Renal cortical epithelial cell (primary cell): ENCODE measurements at places on chromosomes 13 and 19.

GRCh38 chr13:82993417-82993816 lies 888.9 kb downstream of the SLITRK1 start:
- DNase-seq: no peak

DNA sequence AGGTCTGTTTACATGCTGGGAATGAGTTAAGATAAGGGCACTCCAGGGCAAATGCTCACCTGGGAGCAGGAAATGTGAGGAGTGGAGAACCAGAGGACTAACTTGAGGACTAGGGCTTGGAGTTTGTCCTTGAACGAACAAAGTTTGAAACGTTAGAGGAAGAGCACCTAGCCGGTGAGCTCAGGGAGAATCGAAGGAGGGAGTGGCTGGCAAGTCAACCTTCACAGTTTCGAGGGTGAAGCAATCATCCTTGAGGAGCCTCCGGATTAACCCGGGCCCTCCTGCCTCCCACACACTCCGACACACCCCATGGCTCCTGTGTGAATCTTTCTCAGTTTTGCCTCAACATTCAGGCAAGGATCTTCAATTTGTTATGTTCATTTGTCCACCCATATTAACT lies 58.6 kb downstream of the LMO7 start:
- peak; percentile 27 for DNase-seq

GRCh38 chr13:41582027-41582463 lies 124.7 kb downstream of the RGCC start:
- DNase-seq: peak; percentile 26

DNA sequence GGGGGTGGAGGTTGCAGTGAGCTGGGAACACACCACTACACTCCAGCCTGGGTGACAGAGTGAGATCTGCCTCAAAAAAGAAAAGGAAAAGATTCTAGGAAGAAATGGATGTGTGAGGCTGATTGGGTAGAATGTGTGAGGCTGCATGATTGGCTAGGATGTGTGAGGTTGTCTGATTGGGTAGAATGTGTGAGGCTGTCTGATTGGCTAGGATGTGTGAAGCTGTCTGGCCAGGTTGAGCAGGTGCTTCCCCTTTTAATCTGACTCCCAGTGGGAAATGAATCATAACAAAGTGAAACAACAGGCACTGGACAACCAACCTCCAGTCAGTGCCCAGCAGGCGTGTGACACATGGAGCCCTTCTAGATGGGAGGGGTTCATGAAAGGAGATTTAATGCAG lies 14.7 kb downstream of the C13orf46 start:
- peak; percentile 26 for DNase-seq

DNA sequence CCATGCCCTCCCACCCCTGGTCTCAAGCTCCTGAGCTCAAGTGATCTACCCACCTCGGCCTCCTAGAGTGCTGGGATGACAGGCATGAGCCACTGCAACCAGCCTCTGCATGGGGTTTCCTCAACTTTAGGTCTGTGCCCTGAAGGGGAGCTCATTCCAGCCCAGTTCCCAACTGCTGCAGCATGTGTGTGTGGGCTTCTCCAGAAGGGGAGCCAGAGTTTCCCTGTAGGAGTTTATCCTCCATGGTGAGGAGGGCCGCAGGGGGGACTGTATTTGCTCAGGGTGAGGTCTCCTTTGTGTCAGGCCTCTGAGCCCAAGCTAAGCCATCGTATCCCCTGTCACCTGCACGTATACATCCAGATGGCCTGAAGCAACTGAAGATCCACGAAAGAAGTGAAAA lies 11.3 kb upstream of the ZNF808 start:
- no peak for DNase-seq

DNA sequence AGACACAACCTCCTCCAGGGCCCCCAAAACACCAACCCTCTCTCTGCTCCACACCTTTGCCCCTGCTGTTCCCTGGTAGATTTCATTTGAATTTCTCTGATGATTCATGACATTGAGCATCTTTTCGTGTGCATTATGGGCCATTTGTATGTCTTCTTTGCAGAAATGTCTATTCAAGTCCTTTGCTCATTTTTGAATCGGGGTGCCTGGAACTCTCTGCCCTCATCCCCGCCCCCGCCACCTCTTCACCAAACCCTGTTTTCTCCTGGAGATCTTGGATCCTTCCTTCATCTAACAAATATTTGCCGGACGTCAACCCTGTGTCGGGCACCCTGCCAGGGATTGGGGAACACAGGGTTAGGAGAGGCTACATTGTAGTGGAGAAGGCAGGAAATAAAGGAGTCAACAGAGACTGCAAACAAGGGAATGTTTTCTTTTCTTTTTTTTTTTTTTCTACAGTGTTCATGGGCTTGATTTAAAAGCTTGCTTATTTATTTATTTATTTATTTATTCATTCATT lies 25.5 kb upstream of the SLC1A5 start:
- peak; percentile 79 for DNase-seq

DNA sequence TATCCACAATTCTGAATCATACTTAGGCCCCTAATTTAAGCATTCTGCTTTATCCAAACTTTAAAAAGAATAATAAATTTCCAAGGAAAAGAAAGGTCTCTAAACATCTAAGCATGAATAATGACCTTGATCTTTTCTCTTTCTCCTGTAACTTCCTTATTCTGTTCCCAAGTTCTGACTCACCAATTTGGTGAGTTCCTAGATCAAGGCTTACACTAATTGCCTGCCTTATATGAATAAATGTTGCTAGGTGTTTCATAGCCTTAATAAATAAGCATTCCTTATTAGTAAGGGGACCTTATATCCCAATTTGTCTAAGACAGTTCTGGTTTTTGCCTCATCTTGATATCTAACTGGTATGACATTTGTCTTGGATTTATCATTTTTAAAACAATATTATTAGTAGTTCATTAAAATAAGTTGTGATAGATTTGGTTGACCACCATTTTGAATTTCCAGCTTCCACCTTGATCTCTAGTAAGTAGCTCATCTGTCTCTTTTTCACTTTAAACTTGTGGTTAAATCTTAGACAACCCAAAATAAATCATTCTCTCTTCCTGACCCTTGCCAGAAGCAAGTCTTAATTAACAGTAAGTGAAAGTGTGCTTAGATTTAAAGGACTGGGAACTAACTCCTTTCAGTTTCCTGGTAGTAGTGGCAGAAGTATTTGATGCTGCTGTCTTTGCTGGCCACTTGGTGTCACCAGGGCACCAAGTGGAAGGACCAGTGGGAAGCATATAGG lies 121.2 kb upstream of the MLNR start:
- DNase-seq: peak; percentile 68

DNA sequence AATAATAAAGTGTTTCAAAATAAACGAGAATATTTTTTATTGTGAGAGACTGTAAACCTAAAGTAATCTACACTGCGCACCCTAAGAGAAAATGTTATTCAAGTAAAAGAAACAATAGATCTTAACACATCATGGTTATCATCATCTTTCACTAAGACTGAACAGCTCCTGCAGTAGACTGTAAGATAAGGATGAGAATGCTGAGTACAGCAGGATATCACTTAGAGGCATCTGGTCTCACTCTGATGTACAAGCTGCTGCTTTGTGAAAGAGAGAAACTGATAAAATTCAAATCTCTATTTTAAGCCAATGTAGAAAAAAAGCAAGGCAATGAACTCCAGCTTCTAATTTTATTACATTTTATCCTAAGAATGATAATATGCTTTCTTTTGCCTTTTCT lies 261.7 kb upstream of the HTR2A start:
- DNase-seq: no peak

DNA sequence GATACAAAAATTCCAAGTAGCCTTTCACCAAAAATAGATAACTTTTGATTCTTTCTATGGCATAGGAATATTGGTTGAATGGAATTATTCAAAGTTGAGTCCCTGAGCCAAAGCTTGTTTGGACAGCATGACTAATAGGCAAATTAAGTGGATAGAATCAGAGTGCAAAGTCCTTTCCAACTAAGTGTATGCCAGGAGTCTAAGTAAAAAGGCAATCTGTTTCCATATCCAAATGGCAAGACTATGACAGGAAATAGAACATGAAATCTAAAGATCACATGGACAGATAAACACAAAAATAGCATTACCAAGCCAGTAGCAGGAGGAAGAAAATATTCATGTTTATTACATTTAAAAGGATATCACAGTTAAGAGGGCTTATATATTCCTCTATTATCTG lies 804.6 kb downstream of the SLITRK6 start:
- peak; percentile 2 for DNase-seq

- DNase-seq: peak; percentile 54
These were observed 18.2 kb downstream of the LSM4 start for GRCh38 chr19:18304458-18305310.

DNA sequence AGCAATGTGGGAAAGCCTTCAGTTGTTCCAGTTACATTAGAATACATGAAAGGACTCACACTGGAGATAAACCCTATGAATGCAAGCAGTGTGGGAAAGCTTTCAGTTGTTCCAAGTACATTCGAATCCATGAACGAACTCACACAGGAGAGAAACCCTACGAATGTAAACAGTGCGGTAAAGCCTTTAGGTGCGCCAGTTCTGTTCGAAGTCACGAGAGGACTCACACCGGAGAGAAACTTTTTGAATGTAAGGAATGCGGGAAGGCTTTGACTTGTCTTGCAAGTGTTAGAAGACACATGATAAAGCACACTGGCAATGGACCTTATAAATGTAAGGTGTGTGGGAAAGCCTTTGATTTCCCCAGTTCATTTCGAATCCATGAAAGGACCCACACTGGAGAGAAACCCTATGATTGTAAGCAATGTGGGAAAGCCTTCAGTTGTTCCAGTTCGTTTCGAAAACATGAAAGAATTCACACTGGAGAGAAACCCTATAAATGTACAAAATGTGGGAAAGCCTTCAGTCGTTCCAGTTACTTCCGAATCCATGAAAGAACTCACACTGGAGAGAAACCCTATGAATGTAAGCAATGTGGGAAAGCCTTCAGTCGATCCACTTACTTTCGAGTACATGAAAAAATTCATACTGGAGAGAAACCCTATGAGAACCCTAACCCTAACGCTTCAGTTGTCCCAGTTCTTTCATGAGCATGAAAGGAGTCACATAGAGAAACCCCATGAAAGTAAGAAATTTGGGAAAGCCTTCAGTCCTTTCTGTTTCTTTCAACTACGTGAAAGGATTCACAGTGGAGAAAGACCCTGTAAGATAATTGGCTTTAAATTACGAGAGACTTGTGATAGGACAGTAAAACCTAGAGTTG lies 20.1 kb downstream of the ZNF627 start:
- DNase-seq: no peak

DNA sequence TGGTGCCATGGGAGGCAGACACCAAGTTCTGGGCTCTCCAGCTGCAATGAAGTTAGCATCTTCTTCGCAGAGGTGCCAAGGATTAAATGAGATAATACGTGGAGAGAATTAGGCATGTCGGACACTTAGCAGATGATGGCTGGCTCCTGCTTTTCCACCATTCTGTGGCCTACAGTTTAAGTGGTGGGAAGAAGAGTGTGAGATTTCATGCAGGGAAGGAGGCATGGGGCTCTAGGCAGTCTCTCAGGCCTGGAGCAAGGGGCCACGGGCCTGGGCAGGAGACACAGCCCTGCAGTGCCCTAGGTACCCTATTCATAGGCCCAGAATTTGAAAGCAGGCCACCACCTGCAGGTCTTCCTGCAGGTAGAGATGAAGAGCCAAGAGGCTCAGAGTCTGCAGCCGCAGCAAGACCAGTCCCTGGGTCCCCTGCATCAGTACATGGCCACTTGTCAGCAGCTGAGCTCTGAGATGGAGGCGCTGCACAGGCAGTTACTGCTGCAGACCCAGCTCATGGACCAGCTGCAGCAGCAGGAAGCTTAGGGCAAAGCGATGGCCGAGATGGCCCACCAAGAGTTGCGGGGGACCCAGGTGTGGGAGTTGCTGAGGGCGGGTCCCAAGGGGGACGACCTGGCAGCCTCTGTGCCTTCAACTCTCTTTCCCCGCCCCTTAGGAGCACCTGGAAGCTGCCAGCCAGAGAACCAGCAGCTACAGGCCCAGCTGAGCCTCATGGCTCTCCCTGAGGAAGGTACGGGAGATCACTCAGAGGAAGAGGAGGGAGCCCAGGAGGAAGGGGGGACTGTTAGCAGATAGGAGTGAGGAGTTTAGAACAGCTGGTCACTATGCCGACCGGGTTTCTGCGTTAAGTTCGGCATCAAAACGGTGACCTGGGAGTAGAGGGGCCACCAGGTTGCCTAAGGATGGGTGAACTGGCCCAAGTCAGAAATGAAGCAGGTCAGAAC lies 33.2 kb upstream of the ZNF492 start:
- DNase-seq: no peak

DNA sequence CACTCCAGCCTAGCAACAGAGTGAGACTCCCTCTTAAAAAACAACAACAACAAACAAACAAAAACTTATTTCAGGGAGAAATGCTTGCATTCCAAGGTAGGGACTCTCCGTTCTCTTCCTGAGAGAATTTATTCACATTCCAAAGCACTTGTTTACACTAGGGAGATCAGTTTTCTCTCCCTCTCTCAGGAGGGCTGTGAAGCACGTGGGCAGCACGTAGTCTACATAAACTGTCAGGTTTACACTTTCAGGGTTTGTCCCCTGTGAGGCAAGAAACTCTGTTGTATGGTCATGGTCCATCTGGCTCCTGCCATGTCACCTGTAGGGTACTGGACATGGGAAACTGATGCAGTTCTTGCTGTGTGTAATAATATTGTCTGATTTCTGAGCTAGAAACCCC lies 31.6 kb downstream of the WDR87 start:
- peak; percentile 34 for DNase-seq

DNA sequence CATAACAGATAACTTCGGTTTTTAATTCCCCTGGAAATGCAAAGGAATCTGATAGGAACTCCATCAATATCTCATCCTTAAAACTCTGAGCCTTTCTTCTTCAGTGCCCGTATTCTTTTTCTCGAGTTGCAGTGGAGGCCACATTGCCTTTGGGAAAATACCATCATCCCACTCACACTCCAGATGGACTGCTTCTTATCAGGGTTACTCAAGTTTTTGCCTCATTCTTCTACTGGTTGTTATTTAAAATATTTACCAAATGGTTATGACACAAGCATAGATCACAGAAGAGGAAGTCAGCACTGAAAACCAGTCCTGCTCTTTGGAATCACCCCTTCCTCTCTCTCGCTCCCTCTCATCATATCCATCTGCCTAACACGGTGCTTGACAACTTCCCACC lies 1020.5 kb upstream of the SLC10A2 start:
- no peak for DNase-seq

- no peak for DNase-seq
These were observed 2.7 kb downstream of the CCDC9 start for GRCh38 chr19:47258895-47259555.

GRCh38 chr19:2549701-2550191 lies 73.8 kb downstream of the GADD45B start:
- peak; percentile 73 for DNase-seq

GRCh38 chr19:29971648-29972047 lies 29.6 kb downstream of the URI1 start:
- DNase-seq: no peak

DNA sequence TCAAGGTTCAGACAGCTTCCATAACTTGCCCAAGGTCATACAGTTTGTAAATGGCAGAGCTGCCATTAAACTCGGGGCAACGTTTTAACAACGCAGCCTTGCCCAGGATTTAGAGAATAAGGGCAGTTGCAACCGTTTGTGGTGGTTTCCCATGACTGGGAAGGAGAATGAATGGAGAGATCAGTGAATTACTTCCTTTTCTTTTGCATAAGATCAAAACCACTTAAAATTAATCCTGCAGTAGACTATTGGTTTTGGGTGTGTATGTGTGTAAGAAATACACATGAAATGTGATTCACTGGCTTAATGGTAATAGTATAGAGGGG lies 179.1 kb upstream of the MIR17HG start:
- DNase-seq: no peak
